ENCODE measurements at places on chromosomes 1 and 21.

DNA sequence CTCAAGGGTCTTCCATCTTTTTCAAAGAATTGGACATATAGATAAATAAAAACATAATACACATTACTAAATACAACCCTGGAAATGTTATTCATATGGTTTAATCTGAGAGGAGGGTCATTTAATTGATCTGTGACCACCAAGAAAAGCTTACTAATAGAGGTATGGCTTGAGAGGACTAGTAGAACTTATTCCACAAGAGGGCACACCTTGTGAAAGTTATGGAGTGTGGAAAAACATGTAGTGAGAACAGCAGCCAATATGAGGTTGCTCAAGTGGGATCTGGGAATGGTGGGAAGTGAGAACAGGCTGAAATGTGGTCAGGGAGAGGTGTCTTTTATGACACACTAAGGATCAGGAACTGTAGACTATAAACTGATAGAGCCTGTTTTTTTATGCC is 973.5 kb upstream of the B3GALT2 start:
- peak; percentile 20 for DNase-seq

- peak; percentile 66 for DNase-seq
These were observed at the start of gene ARHGEF2 for GRCh38 chr1:155978325-155978972. ARHGEF2 (minus strand) TSS chr1:155978547; CDS start chr1:155978427, 120 bp downstream.

GRCh38 chr1:26862781-26863684 is at the start of gene SFN:
SFN (plus strand) TSS chr1:26863149; CDS start chr1:26863213, 64 bp downstream.
- peak; percentile 99 for DNase-seq

GRCh38 chr1:61604684-61605083 is 120.3 kb downstream of the TM2D1 start:
- no peak for DNase-seq

GRCh38 chr1:212816567-212817278 is 25.0 kb downstream of the TATDN3 start:
- DNase-seq: no peak
